ENCODE measurements at places on chromosomes 3 and 15. TPM values are rescaled to one million over a fixed set of nuclear protein-coding genes. Genes with fewer than 3 reads are reported as not detected.

The FSTL1 gene
- 15.8 TPM for total RNA-seq

- peak; percentile 26 for ATAC-seq
Observed at GRCh38 chr3:128714887-128715491, 11.0 kb upstream of the RAB7A start.

- ATAC-seq = peak; percentile 94
Observed at GRCh38 chr3:122800706-122801237, 5.9 kb downstream of the SLC49A4 start.

DNA sequence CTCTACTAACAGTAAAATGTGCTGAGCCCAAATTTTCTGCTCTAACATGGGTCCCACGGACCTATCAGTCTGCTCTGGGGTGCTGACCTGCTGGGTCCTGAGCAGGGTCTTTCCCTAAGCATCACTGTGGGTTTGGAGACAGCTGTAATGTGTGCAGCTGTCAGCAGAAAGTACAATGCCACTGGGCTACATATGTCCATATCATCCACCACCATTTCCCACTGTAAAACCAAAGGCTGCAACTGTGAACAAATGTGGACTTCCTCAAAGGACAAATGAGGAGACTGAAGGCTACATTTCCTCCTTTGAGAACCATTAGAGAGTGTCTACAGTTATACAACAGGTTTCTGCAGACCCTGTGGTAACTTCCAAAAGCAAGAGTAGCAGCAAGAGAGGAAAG, 33.8 kb upstream of the IP6K2 start:
- no peak for ATAC-seq

GRCh38 chr15:66019368-66019767, 150.1 kb downstream of the RAB11A start:
- ATAC-seq = no peak

DNA sequence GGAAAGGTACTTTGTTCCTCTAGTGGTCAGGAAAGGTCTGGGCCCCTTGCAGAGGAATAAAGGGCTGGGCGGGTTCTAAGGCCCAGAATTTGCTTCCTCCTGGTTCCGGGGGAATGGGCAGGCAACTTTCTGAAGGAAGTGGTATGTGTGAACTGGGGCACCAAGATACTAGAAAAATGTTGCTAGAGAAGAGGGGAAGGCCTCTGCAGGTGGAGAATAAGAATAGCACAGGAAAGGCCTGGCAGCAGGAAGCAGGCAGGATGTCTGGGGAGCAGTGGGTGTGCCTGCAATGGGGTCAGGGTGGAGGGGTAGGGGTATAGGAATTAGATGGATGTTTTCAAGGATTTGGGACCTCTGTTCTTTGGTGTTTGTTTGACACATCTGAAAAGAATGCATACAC, 2.0 kb downstream of the SLC22A13 start:
- no peak for ATAC-seq

GRCh38 chr15:45200799-45201556, 13.2 kb upstream of the SHF start:
- peak; percentile 49 for ATAC-seq

- no peak for ATAC-seq
Observed at GRCh38 chr15:82051664-82052063, 5.8 kb upstream of the MEX3B start.

DNA sequence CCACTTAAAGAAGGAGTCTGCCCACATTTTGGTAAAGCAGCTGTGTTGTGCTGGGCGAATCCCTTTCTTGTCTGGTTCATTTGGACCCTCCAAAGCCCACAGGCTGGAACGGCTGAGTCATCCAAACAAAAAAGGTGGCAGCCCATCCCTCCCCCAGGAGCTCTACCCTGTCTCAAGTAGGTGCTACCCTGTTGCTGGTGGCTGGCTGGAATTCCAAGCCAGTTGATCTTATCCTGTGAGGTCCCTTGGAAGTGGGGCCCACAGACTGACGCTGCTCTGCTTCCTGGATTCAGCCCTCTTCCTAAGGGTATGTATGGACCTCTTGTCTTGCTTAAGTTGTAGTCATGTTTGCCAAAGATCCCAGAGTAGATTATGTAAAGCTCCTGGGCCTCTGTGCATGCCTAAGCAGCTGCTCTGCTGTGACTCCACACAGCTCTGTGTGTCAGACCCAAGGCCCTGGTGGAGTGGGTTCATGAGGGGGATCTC, 44.5 kb downstream of the CCR1 start:
- ATAC-seq = peak; percentile 39

GRCh38 chr15:82305621-82306048, 43.0 kb downstream of the SAXO2 start:
- ATAC-seq = no peak

- ATAC-seq = no peak
Observed at GRCh38 chr15:55247311-55247710, 42.3 kb downstream of the RAB27A start.

The DCLK3 gene
- 0.04 TPM for total RNA-seq

The UQCC5 gene
- total RNA-seq = 17.6 TPM
